Skin of body (tissue), 3 donors: ENCODE measurements at places on chromosomes 12 and 14. TPM values are rescaled to one million over a fixed set of nuclear protein-coding genes. Genes with fewer than 3 reads are reported as not detected.

The CMA1 gene
- total RNA-seq, result 0.69 TPM

The POLE2 gene
- total RNA-seq, result 13.4 TPM

The BDKRB2 gene
- 2.7 TPM for total RNA-seq

The GPRC5D gene
- total RNA-seq, result 10.1 TPM

The CACNA2D4 gene
- 1.9 TPM for total RNA-seq

The CLEC4D gene
- total RNA-seq, result 0.99 TPM

The GPR84 gene
- 0.79 TPM for total RNA-seq

The TMEM119 gene
- 61.1 TPM for total RNA-seq

GRCh38 chr14:65281991-65282895 is 130.3 kb upstream of the FUT8 start:
- no peak for DNase-seq

GRCh38 chr14:102272392-102272791 is 32.6 kb downstream of the MOK start:
- DNase-seq, result no peak

- peak; percentile 52 for DNase-seq
These were observed 158.5 kb upstream of the FOXN3 start for GRCh38 chr14:89575386-89576061.

DNA sequence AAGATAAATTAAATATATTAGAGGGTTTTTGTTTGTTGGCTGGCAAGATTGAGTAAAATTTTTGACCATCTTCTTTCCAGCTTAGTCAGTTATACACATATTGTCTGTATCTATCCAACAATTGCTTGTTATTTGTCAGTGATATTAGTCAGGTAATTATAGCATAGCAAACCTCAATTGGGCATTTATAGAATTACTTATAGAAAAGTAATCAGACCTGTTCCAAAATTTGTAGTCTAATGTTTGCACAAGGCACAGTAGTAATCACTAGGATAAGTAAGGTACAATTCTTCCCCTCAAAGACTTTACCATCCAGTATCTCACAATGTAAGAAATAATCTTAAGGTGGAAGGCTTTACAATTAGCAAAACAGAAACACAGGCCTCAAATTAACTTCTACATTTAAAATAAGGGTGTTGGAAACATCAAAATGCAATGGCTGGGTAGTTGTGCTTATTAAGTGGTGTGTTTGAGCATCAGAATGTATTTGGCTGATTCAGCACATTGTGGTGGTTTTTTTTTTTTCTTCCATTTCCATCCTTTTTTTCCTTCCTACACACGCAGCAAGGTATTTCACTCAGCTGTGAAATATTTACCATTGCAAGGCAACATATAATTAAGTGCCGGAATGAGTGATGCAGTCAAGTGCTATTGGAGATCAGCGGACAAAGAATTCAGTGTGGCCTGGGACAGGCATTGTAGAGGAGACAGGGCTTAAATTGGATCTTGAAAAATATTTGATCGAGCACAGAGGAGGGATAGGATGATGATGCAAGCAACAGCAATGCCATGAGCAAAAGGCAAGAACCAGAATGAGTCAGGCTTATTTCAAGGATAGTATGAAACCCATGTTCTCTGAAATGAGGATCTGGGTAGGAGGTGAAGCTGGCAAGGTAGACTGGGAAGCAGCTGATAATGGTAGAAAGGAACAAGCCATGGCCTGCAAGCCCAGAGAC is 178.2 kb downstream of the AKAP6 start:
- no peak for DNase-seq

- peak; percentile 75 for DNase-seq
These were observed 417.3 kb downstream of the SNAPC1 start for GRCh38 chr14:62179367-62180018.

DNA sequence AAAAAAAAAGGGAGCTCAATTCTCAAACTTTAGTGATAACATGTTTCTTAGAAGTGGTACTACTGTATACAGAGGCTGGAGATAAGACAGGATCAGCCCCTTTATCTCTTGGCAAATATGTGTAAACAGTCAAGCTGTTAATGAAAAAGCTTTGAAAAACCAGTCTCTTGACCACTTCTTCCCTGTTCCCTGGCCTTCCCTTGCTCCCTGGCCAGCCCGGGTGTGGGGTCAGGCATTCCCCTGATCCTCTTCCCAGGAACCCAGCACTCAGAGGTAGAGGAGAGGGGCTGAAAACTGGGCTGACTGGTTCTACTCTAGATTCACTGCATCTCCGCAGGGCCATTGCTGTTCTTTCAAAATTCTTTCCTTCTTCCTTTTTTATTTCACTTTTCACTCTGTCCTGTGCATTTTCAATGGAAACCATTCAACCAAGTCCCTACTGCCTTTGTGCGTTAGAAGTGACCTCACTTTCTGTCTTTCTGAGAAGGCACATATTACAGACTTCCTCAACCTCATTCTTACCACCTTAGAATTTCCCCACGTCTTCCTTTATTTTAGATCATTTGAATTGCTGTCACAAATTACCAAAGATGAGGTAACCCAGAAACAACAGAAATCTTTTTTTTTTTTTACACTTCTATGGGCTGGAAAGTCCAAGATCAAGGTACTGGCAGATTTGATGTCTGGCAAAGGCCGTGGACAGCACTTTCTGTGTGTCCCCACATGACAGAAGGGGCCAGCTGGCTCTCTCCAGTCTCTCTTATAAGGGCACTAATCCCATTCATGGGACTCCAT is 5.7 kb downstream of the GNG2 start:
- no peak for DNase-seq

GRCh38 chr14:100899884-100900771 is 3.4 kb downstream of the RTL1 start:
- DNase-seq, result peak; percentile 46

DNA sequence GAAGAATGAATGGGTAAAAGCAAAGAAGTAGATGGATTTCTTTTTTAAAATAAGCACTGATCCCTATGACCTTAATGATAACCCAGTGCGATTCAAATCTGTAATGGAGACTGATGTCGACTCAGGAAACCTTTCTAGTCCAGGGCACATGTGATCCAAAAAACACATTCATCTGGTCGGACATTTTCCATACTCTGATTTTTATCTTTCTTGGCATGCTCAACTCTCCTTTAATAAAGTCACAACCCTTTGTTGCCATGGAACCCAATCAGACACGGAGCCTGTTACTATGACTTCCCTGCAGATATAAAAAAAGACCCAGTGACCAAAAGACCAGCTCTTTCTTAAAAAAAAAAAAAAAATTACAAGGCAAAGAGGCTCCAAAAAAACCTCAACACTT is 27.9 kb downstream of the TMCC3 start:
- DNase-seq, result peak; percentile 27

GRCh38 chr12:20616093-20616492 is 79.0 kb upstream of the SLCO1C1 start:
- no peak for DNase-seq

DNA sequence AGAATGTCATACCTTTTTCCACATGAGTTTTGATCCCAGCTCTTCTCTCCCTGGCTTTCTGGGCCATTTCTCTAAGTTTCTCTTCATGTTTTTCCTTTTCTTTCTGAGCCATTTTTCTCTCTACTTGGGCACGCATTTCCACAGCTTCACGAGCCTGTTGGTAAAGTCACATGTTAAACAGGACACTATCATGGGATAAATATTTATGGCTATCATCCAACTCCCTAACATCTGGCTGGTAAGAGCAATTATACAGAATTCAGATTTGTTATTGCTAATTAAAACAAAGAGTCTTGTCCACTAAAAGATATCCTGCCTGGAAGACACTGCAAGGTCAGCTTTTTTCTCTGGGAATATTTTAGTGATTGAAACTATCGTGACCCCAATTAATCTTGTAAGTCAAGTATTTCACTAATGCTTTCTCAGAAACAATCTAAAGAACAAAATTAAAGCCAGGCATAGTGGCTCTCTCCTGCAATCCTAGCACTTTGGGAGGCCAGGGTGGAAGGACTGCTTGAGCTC is 23.1 kb downstream of the SLIRP start:
- no peak for DNase-seq

DNA sequence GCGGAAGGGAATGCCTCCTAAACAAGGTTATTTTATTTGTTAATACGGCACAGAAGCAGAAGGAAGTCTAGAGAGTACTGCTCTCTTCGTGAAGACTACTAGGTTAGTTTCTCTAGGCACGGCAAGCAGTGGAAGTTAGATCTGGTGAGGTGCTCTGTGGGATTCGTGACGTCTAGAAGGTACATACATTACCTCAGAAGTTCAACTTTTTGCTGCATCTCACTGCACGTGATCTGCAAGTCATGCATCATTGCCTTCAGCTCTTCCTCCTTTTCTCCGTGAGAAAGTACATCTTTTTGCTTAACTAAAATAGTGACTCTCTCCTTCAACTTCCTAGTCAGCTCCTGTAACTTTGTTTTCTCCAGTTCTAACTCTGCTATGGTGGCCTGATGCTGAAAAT is 74.7 kb downstream of the NIN start:
- DNase-seq, result no peak

DNA sequence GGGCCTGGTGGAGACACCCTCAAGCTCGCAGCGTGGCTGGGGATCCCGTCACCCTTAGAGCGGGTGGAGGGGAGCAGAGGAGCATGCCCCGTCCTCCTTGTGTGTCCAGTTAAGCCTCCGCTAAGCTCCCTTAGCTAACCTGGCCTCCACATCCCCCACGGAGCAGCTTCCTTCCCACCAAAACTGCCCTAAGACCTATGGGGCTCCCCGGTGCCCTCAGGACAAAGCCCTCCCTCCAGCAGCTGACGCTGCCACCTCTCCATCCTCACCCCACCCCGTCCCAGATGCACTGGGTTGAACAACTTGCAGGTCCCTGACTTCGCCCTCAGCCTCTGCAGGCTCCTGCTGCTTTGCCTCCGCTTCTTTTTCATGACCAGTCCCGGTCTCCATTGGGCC is 4.0 kb downstream of the AHNAK2 start:
- DNase-seq, result no peak

GRCh38 chr12:97597031-97597751 is 134.6 kb downstream of the RMST start:
- DNase-seq, result no peak

DNA sequence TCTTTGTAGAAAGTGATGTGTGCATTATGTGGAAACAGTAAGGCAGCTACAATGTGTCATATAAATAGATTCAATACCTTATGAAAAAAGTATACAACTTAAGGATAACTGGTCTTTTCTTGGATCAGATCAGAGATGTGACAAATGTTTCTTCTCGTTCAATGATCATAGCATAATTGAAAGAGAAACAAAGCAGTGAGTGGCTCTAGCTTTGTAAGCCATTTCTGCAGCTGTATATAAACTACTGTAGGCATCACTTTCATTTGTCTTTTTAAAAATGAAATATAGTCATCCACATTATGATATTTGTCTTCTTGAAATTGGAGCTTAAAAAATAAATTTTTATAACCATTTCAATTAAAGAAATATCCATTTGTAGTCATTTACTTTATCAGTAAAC is 63.8 kb upstream of the LMO3 start:
- DNase-seq, result no peak

DNA sequence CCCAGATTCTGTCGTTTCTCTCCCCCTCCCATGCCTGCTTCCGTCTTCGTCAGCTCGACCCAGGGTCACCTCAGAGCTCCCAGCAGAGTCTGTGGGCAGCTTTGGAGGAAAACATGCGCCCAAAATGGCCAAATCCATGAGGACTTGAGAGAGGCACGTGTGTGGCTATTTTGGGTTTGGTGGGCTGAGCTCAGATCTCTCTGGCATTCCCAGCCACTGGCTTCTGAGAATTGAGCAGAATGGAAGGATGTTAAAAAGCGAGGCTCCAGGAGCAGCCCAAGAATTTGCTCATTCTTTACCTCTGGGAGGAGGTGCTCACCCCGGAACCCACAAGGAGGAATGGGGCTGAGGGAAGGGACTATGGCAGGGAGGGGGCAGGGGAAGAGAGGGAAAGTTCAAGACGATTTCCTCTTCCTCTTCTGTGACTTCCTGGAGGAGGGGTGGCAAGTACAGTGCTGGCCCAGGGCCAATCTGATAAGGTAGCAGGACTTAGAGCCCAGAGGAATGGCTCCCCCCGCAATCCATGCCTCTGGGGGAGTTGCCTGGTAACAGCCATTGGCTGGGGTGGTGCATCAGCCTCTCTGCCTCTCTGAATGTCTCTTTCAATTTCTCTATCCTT is 20.1 kb downstream of the TSPAN9 start:
- peak; percentile 26 for DNase-seq

- no peak for DNase-seq
These were observed 2.9 kb upstream of the CLMN start for GRCh38 chr14:95322651-95323050.

GRCh38 chr12:13961971-13962370 is 19.4 kb downstream of the GRIN2B start:
- DNase-seq, result no peak

DNA sequence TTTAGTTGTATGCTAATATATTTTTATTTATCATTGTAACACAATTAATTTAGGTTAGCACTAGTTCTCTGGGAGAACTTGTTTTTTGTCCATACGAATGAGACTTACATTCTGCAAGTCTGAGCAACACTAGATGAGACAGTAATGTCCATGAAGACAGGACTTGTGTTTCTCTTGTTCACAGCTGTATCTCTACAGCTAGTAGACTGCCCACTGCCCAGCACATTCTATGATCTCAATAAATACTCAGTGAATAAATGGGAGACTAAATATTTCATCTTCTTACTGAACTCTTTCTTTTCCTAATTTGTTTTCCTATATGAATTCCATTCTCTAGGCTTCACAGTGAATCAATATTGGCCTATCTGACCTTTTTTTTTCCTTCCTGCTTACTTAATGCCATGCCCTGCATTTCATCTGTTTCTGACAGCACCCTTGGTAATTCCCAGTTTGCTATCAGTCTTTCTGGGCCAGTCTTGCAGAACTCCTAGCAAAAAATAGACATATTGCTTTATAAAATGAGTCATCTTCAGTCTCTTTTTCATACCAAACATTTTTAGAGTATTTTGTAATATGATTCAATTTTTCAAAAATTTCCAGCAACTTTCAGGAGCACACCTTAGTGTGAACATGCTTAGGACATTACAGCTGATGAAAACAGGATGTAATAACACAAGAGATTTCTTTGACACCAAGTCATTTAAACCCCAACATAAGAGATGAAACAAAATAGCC is 185.5 kb upstream of the ATP2B1 start:
- no peak for DNase-seq

- no peak for DNase-seq
These were observed 277.9 kb downstream of the SSPN start for GRCh38 chr12:26473291-26473690.

DNA sequence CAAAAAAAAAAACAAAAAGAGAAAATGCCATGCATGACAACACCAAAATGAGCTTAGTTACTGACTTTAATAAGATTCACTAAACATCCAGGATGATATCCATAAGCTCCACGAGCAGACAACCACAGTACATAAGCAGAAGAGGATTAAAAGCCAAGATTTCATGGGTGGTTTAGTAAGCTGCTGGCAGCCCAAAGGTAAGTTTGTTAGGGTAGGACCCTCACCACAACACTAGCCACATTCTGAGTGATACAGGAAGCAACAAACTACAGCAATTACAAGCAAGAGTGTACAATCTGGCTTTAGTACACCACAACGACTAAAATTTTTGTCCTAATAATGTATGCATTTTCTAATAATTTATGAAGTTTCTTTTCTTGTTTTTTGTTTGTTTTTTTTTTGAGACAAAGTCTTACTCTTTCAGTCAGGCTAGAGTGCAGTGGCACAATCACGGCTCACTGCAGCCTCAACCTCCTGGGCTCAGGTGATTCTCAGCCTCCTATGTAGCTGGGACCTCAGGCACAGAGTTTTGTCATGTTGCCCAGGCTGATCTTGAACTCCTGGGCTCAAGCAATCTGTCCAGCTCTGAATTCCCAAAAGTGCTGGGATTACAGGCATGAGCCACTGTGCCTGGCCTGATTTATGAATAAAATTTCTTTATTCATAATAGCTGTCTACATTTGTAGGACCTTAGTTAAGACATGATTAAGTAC is 221.4 kb downstream of the MED13L start:
- no peak for DNase-seq
